ENCODE measurements at places on chromosomes 16 and 17.
A peak's percentile ranks its signal among the peaks of the same experiment; 100 is the strongest.

GRCh38 chr16:79589601-79590102 is 10.9 kb downstream of the MAF start:
- DNase-seq: no peak

GRCh38 chr16:79045191-79045590 is 555.3 kb downstream of the MAF start:
- DNase-seq: no peak

- peak; percentile 76 for DNase-seq
Measured at GRCh38 chr17:32253117-32253611, 12.5 kb upstream of the RHBDL3 start.

DNA sequence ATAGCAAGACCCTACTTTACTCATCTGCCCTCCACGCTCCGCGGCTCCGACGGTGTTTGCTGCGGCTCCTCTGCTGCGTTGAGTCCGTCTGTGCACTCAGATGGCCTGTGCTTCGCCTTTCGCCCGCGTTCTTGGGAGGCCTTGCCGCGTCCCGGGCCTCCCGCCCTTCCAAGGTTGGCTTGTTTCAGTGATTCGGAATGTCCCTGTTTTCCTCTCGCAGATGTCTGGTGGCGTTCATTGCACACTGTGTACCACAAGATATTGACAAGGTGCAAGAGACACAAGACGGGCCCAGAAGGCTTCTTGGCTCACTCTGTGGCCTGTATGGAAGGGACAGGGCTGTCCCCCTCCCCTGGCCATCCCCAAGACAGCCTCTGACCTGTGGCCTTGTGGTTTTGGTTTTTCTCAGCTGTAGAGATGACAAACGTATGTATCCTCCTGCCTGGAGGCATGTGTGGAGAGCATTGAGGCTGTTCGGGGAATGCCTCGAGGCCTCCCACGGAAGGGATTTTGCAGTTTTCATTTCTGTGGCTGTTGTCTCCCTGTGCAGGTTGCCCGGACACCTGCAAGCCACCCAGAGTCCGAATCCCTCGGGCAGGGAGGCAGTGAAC is 15.4 kb downstream of the MGRN1 start:
- DNase-seq: no peak

DNA sequence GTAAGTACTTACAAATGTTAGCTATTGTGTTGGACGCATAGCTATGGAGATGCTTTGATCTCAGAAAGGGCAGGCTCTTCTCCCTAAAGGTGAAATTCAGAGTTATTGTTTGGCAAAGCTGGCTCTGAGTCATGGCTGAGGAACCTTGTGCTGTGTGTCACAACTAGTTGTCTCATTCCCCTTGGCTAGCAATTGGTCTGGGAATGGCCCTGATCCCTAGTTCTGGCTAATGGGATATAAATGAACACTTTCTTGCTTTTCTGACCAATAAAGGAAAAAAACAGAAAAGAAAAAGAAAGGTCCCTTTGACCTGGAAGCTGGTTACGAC is 210.6 kb downstream of the MAP2K4 start:
- DNase-seq: peak; percentile 14

DNA sequence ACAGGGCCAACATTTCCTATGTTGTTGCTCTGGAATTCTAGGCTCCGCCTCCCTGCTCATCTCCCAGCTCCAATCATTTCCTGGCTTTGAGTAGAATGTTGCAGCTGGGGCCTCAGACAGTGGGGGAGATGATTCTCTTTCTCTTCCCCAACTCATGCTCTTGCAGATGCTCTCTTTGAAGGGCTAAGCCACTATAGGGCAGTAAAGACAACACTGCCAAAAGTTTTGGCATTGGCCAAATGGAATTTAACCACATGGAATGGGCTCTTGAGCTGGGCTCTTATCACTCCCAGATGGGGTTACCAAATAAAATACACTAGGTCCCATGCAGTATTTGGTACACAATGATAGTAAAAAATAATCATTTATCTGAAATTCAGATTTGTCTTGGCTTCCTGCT is 19.6 kb upstream of the EFCAB13 start:
- no peak for DNase-seq

DNA sequence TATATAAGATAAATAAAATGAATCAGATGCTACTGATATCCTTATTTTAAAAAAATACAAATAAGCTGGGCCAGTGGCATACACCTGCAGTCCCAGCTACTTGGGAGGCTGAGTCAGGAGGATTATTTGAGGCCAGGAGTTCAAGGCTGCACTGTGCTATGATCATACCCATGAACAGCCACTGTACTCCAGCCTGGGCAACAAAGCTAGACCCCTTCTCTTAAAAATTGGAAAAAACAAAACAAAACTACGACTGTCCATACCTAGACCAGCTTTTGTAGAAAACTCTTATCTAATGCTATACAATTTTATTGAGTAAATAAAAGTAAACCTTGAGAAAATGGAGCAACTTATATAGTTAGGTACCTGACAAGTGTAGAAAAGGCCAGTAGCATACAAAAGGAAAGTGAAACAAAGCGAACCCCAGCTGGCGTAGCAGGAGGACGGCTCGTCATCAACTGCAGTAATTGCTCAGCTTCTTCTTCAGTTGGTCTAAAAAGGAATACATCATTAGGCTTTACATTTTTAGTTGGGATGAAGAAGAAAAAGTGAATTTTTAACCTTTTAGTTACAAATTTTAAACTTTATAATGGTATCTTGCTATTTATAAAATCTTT is 23.6 kb downstream of the INTS2 start:
- no peak for DNase-seq

GRCh38 chr16:86100205-86101136 is 201.5 kb downstream of the IRF8 start:
- DNase-seq: no peak

DNA sequence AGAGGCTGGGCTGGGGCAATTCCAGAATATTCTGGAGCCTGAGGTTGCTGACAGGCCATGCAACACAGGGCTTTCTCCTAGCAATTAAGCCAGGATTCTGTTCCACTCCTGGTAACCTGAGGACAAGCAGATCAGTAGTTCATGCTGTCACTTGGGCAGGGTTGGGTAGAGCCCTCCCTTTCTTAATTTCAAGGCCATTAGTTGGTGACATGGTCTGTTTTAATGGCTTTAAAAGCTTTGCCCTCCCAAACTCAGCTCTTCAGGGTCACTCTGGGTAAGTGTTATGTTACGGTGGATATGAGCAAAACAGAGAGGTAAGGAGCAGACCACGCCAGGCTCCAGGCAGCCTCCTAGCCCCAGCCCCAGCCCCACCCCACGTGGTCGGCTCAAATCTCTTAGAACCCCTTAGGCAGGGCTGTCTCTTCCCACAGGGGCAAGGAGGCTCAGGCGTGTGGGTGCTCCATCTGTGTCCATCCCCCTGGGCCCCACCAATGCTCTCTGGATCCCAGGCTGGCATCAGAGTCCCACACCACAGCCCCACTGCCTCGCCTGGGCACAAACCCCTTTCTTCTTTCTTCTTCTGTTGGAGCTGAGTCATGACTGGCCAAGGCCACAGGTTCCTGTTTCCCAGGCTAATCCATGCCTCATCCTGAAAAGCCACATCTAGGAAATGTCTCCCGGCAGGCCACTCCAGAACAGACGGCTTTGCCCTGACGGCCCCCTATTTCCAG is 27.5 kb downstream of the CEP295NL start:
- no peak for DNase-seq

DNA sequence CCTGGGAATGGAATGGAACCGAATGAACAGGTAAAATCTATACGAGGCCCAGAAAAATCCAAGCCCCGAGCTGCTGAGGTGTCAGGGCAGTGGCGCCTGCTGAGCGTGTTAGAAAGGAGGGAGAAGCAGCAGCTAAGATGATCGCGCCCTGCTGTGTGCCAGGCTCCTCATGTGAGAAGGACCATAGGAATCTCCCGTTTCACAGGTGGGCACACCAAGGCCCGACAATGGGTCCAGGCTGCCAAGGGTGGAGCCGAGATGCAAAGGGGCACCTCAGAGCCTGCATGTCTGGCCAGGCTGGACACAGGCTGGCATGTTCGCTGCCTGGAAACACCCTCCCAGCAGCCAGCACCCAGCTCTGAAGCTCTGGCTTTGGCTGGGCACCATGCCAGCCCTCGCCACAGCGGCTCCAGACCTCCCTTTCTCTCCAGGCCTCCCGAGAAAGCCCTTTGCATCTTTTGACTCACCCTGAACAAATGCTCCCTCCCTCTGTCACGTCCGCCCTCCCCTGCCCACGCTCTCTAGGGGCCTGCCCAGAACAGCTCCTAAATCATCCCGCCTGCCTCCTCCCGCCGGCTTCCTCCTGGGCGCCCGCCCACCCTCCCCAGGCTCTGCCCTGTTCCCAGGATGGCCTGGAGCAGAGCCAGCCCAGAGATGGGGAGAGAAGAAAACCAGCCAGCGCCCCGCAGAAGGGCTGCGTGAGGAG is 217.8 kb upstream of the GSE1 start:
- DNase-seq: peak; percentile 95

Measured in brain microvascular endothelial cell (primary cell).